Heart right ventricle (tissue), 16 donors: ENCODE measurements at places on chromosomes 1 and 21. TPM values are rescaled to one million over a fixed set of nuclear protein-coding genes. Genes with fewer than 3 reads are reported as not detected.

KDF1 gene
- total RNA-seq = not detected

DNA sequence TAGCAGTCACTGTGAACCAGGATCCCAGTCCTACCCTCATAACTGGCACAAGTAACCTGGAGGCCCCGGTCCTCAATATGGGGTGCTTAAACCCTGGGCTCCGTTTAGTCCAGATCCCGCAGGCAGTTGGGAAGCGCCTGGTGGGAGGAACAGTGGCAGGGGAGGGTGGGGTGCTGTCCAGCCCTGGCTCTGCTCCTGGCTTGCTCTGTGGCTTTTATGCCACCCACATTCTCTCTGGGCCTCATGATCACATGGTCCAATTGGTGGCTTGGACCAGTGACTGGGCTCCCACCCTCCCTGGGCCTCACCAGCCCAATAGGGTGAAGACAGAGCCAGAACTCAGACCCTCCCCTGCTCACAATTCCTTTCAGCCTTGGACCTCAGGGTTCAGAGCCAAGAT is 2.9 kb downstream of the CD164L2 start:
- no peak for DNase-seq

GRCh38 chr1:75492011-75492410 is 118.9 kb downstream of the SLC44A5 start:
- DNase-seq = no peak

GRCh38 chr1:22351768-22352080 is 99.9 kb upstream of the ZBTB40 start:
- no peak for DNase-seq

MATN1 gene
- not detected for total RNA-seq

DNA sequence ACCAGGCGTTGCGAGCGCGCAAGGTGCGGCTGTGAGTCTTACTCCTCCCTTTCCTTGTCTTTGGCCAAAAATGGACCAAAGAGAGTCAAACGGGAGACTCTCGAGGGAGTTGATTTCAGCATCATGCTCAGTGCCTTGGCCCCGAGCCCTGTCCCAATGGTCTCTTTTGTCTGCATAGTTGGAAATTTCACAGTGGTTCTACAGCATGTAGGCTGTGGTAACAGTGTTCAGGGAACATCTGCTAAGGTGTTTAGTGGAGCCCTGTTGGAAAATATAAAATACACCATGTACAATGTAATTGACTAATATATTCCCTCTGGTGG is 2.7 kb downstream of the CACNA1E start:
- DNase-seq = peak; percentile 16

DNA sequence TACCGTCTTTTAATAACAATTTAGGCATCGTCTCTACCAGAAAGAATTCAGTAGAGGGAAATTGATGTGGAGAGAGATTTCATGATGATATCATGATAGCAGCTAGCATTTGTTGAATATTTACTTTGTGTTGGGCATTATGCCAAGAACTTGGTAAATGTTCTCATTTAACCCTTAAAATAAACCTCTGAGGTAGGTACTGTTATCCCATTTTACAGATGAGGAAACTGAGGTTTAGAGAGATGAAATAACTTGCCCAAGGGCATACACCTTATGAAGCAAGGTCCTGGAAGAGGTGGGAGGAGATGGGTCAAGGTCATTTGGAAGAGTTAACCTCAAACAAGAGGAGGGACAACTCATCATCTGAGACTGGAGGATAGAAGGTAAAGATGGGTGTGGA is 34.8 kb downstream of the TSNAX start:
- DNase-seq = no peak

ZNF670 gene
- total RNA-seq = 1.6 TPM

- DNase-seq = no peak
These were observed 322.8 kb downstream of the SPATA17 start for GRCh38 chr1:217953922-217954321.

DNA sequence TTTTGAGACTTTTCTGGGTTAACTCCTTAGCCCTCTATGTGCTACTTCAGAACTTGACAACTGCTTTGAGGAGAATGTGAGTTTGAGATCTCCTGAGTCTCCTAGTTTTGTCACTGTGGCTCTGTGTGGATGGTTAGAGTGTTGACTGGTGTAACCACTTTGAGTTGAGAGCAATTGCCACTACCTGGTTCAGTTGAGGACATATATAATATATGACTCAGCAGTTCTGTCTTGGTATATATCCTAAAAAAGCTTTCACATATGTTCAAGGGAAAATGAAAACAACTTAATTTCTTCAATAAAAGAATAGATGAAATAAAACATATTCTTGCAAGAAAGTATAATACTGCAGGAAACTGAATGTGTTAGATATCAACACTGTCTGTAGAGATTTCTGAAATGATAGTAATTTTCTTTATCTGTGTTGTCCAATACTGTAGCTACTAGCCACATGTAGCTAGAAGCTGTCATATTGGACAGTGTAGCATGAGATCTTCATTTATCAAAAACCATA is 96.7 kb upstream of the QSOX1 start:
- DNase-seq = no peak

DNA sequence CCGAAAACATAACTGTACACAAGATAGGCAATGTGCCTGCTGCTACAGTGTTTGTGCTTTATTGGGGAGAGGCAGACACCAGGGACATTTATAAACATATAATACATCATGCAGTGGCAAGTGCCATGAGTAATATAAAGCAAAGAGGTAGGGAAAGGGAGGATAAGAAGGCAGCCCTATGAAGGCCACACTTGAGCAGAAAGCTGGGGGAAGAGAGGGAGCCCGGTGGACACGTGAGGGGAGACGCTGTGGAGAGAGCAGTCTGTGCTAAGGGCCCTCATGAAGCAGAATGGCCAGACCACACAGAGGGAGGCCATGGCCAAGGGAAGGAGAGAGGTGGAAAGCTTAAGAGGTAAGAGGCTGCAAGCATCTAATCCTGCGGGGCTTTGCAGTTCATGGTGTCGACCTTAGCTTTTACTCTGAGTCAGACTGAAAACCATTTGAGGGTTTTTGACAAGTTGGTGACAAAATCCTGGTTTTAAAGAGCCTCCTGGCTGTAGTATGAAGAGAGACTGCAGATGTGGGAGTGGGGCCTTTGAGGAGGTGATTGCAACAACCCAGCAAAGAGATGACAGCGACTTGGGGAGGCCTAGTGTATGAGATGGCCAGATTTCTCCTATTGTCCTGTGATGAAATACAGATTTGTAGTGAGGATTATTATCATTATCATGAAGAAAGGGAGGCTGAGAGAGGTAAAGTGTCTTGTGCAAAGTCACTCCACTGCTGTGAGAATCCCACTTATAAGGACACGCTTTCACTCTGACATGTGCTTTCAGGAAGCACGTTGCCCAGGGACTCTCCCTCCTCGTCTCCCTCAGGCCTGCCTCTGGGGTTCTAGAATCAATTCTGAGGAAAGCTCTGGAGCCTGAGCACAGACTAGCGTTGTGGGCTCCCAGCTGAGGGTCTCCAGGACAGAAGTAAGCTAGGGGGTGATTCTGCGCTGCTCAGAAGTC is 192.9 kb downstream of the RHOU start:
- DNase-seq = no peak
